ENCODE measurements at places on chromosomes 3 and 15. TPM values are rescaled to one million over a fixed set of nuclear protein-coding genes. Genes with fewer than 3 reads are reported as not detected.
A peak's percentile ranks its signal among the peaks of the same experiment; 100 is the strongest.

GRCh38 chr3:171366043-171366442 lies 94.2 kb downstream of the TNIK start:
- no peak for DNase-seq

PCSK6 gene
- total RNA-seq: 41.0 TPM

DNA sequence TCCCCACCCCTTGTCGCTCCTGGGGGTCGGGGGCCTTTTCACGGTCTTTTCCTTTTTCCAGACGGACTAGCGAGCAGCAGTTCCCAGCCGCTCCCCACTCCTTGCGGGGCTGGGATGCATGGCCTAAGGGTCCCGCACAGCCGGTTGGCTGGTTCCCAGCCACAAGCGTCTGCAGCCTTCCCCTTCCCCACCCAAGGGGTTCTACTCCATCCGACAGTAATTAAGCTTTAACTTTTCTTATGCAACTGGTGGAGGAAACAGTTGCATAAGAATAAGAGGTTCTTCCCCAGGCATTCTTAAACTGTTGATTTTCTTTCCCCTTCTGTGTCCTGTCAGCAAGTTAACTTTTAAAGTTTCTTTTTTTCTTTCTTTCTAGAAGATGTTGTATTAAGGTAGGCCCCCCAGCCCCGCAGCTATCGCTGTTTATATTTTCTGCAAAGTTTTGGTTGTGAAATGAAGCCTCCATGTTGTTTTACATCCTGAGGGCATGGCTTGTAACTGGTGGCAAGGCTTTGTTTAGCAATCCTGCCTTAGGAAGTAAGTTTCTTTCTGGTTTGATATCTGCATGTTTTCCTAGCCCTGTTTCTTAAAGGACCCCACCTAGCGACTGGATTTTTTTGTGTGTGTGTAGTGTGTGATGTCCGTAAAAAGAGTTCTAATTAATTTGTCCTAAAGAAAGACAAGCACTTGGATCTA lies 207.5 kb downstream of the ZNF385D start:
- DNase-seq: no peak

MORC1 gene
- not detected for total RNA-seq

TCTA gene
- 15.8 TPM for total RNA-seq

GRCh38 chr3:13285007-13285567 lies 135.0 kb downstream of the NUP210 start:
- peak; percentile 9 for DNase-seq

- DNase-seq: no peak
Measured at GRCh38 chr3:188633206-188633605, 479.2 kb downstream of the LPP start.

SPATA12 gene
- total RNA-seq: not detected

DNA sequence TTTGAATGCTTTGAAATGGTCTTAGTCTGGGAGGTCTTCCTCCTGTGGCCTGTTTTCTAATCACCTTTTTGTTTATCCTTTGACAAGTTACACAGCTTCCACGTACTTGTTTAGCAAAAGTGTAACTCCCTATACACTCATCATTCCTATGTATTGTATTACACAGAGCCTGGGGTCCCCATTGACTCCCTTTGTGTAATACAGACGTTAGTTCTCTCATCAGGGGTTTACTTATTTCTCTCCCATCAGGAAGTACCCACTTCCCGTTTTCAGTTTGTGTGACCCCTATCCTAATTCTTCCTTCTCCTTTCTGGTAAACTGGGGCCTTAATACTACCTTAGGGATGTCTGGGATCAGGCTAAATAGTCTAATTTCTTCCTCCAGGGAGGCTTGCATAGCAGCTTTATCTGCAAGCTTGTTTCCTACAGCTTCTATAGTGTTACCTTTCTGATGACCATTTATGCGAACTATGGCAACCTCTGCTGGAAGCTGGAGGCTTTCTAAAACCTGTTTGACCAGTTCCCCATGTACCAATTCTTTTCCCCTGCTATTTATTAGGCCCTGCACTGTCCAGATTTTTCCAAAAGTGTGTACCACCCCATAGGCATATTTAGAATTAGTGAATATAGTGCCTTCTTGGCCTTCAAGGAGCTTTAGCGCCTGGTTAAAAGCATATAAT lies 22.4 kb downstream of the ARL8B start:
- no peak for DNase-seq

LRRC31 gene
- 0.43 TPM for total RNA-seq

DNA sequence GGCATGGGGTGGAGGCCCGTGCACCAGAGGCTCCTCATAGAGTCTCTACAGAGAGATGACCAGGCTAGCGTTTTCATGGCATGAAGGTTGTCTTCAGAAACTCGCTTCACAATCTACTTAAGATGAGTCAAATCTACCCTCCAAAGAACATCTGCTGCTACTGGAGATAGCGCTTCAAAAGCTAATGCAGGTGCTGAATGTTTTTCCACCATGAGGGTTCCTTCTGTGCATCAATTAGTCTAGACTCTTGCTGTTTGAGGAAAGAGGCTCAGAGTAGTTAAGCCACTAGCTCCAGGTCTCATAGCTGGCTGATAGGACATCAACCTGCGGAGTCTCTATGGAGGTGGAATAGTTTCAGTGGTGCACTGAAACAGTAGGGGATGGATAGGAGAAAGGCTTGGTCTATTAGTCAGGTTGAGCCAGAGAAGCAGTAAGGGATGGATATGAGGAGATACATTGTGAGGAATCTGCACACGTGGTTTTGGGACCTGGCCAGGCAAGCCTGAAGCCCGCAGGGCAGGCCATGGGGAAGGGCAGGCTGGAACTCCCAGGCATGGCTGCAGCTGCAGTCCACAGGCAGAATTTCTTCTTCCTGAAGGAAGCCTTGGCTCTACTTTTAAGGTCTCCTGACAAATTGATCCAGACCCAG lies 117.5 kb downstream of the APBA2 start:
- DNase-seq: no peak

GRCh38 chr3:141392416-141392815 lies 24.1 kb downstream of the ZBTB38 start:
- peak; percentile 22 for DNase-seq

DNA sequence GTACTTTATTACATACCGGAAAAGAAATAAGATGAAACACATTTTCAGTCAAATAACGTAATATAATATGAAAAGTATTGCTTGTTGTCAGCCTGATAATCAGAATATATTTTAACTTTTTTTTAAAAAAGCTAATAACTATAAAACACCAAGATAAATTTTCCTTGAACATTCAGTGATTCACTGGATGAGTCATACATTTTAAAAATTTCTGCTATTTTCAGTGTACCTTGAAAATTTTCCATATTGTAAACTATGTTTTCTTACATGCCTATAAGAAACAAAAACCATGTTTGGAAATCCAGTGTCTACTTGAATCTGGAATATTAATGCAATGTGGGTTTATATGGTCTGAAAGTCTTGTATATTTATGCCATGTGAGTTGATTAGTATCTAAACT lies 36.3 kb upstream of the MEIS2 start:
- no peak for DNase-seq

GABRG3 gene
- not detected for total RNA-seq

DNA sequence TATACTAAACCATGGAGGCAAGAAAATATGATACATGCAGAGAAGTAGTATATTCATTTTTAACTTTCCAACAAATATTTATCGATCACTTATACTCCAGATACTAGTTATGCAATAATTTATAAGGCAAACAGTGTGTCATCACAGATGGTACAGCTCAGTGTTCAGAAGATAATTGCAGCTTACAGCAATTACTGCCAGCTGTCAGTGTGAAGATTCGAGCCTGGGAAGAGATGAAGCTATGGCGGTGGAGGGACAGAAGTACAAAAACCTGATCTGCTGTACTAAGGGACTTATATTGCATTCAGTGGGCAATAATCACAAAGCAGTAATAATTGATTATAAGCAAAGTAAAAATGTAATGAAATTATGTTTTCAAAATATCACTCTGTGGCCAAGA lies 170.6 kb upstream of the EPHA3 start:
- DNase-seq: no peak

DNA sequence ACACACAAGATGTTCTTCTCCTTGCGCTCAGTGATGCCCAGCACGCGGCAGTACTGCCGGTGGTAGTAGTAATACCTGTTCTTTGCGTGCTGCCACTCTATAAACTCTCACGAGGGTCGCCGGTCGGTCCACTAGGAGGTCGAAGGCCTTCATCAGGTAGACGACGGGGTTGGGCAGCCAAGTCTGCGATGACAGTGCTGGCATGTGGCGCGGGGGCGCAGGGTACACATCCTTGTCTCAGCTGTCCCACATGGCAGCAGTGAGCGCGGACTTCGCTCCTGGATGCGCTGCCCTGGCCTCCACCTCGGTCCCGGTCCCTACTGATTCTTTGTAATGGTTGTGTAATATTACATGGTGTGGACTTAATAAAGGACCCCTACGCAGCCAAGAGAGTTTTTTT lies 50.1 kb upstream of the CGNL1 start:
- DNase-seq: no peak

DNA sequence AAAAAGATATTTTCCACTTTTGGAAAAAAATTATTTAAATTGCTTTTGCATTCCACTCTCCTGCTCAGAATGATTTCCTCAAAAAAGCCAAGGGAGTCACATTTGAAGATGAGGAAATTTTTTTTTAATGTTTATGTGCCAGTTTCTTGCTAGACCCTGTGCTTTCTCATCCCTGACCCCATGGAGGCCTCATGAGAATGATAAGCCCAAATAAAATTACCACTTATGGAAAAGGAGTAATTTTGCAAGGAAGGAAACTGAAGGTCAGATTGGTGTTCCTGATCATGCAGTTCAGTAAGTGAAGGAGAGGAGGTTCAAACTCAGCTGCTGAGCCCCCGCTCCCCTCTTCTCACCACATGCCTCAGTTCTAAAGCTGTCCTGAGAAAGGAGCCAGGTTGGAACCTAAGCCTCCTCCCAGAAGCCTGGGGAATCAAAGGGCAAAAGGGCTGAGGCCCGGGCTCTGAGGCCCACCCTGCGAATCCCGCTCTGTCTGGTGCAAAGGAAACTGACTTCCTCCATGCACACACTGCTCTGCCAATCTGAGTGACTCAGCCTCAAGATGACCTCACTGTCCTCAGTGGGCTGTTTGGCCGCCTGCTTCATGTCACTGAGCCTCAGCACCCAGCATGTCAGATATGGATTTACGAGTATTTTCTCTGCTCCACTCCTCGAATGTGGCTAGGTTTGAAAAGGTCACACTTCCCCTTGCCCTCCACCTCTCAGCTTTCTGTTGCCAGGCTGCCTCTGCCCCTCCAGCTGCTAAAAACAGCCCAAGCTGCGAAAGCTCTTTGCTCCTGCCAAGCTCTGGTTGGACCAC lies 56.9 kb upstream of the FLNB start:
- DNase-seq: no peak

DNA sequence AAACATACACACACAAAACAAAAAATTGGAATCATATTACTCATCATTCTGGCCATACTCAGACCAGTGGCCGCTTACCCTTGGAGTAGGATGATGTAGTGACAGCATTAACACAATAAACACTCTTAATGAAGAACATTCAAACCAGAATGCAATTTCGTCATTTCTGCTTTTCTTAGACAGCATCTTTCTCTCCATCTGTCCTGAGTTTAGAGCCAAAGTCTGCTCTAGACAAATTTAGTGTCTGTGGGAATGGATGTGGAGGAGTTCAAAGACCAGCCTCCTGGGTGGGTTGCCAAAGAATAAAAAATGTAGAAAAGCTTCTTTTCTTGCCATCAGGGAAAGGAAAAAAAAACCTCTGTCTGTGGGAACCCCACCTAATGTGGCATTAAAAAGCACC lies 212.4 kb upstream of the POU1F1 start:
- no peak for DNase-seq

- no peak for DNase-seq
Measured at GRCh38 chr3:8777201-8777977, 8.0 kb upstream of the OXTR start.

- no peak for DNase-seq
Measured at GRCh38 chr3:106728315-106729098, 648.7 kb upstream of the CCDC54 start.

TPRG1 gene
- total RNA-seq: 10.5 TPM

- no peak for DNase-seq
Measured at GRCh38 chr15:61558172-61559136, 329.4 kb upstream of the RORA start.

DNA sequence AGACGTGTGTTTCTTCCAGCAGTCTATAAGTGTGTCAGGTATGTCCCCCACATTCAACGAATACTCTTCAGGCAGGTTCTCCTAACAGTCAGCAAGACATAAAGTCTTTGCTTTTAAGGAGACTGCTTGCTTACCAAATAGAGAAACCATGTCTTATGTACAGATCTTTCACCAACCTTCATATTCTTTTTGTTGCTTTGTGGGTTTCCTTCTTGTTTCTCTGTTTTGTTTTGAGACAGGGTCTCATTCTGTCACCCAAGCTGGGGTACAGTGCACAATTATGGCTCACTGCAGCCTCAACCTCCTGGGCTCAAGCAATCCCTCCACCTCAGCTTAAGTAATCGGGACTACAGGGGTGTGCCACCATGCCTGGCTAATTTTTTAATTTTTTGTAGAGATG lies 14.3 kb downstream of the DYNC1LI1 start:
- DNase-seq: no peak

DNA sequence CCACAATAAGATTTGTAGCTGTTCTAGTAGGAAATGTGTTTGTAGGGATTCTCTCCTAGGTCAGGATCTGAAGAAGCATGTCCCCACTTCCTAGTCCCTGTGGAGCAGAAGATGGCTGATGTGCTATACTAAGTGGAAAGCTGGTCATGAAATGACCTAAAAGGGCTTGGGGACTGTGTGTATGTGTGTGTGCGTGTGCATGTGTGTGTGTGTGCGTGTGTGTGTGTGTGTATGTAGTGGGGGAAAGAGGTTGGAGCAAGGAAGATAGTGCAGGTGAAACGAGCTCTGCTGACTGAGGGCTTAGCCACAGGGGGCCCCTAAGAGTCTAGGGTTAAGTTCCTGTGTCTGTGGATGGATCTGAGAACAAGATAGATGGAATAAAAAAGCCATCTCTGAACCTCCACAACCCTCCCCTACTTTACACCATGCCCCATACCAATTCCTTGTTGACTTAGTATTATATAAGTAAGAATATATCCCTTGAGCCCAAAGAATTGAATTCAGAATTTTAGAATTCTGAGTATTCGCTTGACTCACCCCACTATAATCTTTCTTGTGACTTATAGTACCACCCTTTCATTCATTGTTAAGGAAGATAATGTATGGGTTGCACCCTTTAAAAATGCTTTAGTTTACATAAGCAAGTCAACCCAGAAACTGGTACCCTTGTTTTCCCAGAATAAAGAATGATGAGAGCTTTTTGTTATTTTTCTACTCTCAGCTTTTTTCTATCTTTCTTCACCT lies 96.1 kb downstream of the RPL22L1 start:
- DNase-seq: no peak

DNA sequence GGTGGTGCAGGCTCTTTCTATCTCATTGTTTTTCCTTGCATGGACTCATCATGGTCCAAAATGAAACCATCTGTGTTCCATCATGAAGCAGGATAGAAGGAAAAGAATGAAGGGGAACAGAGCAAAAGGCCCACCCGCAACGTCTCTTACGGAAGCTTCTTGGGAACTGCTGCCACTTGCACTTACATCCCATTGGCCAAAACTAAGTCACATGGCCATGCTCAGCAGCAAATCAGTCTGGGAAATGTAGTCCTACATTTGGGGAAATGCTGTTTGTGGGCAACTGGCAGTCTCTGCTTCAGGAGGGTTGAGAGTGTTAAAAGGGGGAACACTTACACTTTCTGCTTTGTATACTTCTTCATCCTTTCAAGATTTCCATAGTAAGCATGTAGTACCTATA lies 191.6 kb downstream of the SV2B start:
- no peak for DNase-seq

GRCh38 chr3:19248143-19248542 lies 99.8 kb downstream of the KCNH8 start:
- no peak for DNase-seq

ARGFX gene
- not detected for total RNA-seq

GRCh38 chr15:101382544-101382943 lies 87.5 kb upstream of the SNRPA1 start:
- DNase-seq: no peak

- no peak for DNase-seq
Measured at GRCh38 chr15:29638781-29639180, 183.5 kb downstream of the TJP1 start.
